NCI-H510A (cell line): ENCODE measurements at places on chromosomes 3 and 15.

GRCh38 chr3:184596886-184597575, 35.4 kb downstream of the EPHB3 start:
- DNase-seq, result no peak

- no peak for DNase-seq
These were observed 544.7 kb downstream of the MECOM start for GRCh38 chr3:169118666-169119370.

- DNase-seq, result no peak
These were observed 18.5 kb downstream of the ITPR1 start for GRCh38 chr3:4511491-4512262.

DNA sequence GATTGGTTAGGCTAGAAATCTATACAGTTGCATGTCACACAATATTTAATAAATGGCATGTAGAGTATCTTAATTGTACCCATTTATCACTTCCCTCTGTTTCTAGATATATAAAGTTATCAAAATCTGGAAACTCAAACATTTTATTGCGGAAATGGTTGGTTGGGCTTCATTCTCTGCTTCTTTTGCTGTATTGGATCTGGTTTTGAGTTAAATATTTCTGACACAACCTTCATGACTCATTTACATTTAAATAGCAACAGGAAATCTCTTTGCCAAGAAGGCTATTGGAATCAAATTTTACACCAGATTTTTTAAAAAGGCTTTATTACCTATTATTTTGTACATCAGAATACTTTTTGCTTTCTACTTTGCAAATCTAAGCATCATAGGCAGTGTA, 153.8 kb downstream of the EBLN2 start:
- DNase-seq, result no peak

DNA sequence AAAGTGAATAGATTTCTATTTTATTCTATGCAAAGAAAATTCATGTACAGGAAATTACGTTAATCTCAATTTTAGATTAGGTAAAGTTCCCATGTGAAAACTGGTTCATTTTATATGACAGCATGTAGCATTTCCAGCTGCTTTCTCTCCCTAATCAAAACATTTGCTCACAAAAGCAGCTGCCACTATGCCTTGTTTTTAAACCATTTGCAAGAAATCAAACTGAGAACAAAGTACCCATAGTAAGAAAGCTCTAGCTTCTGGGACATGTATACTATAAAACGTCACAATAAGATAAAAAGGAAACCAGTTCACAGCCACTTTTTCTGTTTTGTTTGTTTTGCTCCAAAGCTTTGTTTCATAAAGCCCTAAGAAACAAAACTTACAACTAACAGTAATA, 5.0 kb upstream of the CRYBG3 start:
- DNase-seq, result no peak

GRCh38 chr15:83955806-83956265, 279.7 kb upstream of the GOLGA6L4 start:
- DNase-seq, result no peak

- DNase-seq, result no peak
These were observed 24.2 kb downstream of the TLNRD1 start for GRCh38 chr15:81024936-81025335.

GRCh38 chr3:100947119-100947518, 46.1 kb downstream of the ABI3BP start:
- DNase-seq, result no peak

- DNase-seq, result no peak
These were observed 27.9 kb downstream of the MED12L start for GRCh38 chr3:151113343-151113742.

GRCh38 chr3:177642804-177643125, 445.5 kb upstream of the TBL1XR1 start:
- DNase-seq, result no peak

- DNase-seq, result no peak
These were observed 2.8 kb upstream of the CLDND1 start for GRCh38 chr3:98525494-98525893.

- DNase-seq, result no peak
These were observed 361.4 kb upstream of the TRIM42 start for GRCh38 chr3:140316466-140316865.

DNA sequence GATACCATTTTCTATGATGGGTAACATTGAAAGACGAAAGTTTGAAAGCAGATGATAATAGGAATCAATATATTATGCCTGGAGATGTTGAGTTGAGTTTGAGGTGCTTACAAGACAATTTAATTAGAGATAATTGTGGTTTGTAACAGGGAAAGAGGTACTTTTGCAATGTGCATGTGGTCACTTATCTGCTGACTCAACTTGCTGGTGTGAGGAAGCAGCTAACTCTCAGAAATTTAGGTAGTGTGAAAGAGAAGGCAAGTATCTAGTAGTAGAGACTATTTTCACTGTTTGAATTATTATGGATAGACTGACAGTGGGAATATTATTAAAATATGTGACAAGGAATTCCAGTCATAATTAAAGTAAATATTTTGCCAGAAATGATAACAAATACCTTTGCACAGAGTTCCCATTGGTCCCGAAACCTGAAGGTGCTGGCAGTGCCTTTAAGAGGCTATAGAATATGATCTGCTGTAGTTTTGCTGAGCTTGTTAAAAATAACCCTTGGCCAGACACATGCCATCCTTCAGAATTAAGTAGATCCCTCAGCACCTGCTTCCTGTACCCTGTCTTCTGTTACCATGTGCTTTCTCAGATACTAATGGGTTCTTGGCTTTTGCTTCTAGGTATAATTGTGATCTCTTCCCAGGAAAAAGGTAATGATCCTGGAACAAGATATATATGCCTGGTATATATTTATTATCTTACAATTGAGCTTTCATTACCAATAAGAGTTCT, 315.9 kb downstream of the BCHE start:
- DNase-seq, result no peak

DNA sequence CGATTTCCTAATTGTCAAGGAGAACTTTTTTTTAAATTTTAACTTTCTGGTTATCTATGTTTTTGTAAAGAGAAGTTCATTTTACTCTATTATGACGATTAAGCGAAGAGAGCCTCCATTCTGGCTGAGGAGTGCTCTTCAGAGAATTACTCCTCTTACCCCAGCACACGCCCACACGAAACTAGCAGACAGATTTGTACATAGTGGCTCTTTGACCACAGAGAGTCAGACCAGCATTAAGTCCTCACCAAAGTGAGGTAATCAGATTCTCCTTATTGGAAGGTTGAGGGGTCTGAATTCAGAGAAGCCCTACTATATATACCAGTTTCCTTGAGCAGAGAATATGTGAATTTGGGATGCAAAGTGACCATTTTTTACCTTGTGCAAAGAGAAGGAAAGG, 204.8 kb upstream of the TSC22D2 start:
- no peak for DNase-seq

- DNase-seq, result no peak
These were observed 306.4 kb upstream of the STT3B start for GRCh38 chr3:31226346-31226745.

- DNase-seq, result no peak
These were observed 778 bp downstream of the MTMR10 start for GRCh38 chr15:30990446-30991254.

DNA sequence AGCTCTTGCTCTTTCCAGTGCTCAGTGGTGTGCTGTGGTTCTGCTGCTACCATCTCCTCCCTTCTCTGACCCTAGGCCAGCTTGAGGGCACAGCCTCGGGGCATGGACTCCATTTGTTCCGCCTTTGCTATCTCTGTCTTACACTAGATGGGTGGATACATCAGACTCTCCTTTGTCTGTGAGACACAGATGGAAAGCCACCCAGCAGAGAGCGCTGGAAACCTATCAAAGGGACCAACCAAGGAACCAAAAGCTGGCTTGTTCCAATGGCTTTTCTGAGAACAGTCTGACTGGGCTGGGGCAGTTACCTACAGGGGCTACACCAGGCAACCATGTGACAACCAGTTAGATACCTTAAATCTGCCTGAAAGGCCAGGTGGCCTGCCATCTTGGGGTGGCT, 63.8 kb downstream of the NPTN start:
- no peak for DNase-seq

GRCh38 chr15:38263996-38264395, 11.4 kb downstream of the SPRED1 start:
- no peak for DNase-seq

GRCh38 chr3:107848351-107848915, 242.4 kb downstream of the CD47 start:
- no peak for DNase-seq

GRCh38 chr3:43606284-43606683, 15.5 kb downstream of the ANO10 start:
- DNase-seq, result no peak

DNA sequence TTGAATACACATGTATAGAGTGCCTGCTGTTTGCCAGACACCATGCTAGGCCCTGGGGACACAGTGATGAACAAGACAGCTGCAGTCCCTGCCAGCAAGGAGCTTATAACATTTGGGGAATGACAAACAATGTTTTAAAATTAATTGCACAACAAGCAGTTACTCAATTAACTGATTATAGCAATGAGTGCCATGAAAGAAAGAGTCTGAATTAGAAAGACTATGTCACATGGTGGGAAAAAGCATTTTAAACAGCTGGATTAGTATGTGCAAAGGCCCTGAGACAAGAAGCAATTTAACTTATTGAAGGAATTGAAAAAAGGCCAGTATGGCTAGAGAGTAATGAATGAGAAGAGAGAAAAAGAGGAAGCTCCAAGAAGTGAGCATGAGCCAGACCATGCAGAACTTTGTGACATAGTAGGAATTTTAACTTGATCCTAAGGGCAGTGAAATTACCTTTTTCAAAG, 64.5 kb upstream of the PLXNA1 start:
- DNase-seq, result no peak

DNA sequence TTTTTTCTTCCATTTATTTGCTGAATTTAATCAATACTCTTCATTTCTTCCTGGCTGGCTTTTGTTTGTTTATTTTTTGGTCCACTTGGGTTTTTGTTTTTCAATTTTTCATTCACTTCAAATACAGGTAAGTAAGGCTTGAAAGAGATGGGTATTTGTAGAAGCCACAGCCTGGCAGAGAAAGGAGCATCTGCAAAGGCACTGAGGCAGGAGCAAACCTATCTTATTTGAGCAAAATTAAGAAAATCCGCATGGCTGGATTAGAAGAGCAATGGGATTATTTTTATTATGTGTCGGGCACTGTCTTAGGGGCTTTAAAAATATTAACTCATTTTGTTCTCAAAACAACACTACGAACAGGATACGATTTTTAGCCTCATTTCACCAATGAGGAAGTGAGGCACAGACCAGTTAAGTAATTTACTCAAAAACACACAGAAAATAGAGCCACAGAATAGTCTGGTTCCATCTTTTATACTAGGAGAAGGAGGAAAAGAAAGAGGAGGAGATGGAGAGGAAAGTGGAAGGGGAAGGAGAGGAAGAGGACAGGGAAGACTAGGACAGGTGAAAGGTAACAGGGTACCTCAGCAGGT, 35.1 kb upstream of the CCDC80 start:
- no peak for DNase-seq

- DNase-seq, result no peak
These were observed 209.6 kb upstream of the PLSCR5 start for GRCh38 chr3:146814601-146815315.

DNA sequence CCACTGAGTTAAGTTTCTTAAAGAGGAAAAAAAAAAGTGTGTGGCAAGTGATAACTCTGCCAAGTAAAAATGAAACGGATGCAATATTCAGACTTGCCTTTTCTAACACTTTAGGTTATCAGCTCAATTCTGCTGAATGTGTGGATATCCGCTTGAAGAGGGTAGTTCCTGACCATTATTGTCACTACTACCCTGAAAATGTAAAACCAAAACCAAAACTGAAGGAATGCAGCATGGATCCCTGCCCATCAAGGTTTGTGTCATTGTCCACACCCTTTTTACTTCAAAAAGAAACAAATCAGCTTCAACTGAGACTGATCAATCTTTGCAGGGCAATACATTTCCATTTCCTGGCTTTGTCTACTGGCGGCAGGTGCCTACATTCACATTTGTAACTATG, 236.1 kb downstream of the ADAMTSL3 start:
- no peak for DNase-seq

DNA sequence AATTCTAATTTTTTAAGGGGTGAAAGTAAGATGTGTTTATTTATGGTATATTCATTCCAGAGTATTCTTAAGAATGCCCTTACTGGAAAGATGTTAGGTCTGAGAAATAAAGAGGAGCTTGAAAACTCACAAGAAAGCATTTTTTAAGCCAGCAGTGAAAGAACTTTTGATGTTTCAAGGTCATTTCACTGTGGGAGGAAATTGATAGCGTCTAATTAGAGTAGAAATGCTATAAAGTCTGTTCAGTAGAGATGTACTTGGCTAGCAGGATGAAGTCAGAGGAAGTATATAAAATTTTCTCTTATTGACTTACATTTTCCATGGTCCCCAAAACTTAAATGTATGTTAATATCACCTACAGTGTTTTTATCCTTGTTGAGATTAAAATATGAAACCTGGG, 354.6 kb downstream of the CNTN6 start:
- DNase-seq, result no peak

DNA sequence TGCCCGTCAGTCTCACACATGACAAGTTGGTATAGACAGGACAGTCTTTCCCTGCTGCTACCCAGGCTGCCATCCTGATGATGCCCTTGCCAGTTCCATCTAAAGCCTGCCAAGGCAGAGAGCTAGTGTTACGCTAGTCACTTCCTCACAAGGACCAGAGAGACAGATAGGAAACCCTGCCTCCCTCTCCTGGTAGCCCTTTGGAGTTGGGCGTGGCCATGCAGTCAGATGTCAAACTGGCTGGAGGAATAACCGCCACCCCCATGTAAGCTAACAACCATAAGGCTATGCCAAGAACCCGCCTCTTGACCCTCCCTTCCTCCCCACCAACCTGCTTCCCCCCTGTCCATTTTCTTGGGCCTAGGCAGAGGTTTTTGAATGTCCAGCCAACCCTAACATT, 2.8 kb downstream of the TMEM115 start:
- no peak for DNase-seq

- DNase-seq, result no peak
These were observed 208.9 kb upstream of the TPM1 start for GRCh38 chr15:62833646-62834045.

- DNase-seq, result no peak
These were observed 133.1 kb upstream of the CBLB start for GRCh38 chr3:106001923-106002322.

DNA sequence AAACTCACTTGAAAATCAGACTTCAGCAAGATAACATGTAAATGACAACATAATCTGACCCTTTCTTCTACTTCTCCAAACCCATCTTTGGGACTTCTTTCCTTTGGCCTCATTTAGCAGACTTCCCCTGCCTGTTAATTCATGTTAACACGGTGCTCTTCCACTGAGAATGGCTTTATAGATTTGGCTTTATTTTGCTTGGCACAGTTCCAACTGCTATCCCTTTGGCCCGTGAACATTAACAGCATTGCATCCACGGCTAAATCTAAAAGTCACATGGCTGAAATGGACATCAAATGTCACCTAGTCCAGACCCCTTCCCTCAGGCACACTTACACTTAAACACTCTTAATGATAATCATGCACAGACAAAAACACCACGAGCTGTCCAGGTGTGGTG, 3.8 kb downstream of the ZMAT3 start:
- DNase-seq, result no peak

DNA sequence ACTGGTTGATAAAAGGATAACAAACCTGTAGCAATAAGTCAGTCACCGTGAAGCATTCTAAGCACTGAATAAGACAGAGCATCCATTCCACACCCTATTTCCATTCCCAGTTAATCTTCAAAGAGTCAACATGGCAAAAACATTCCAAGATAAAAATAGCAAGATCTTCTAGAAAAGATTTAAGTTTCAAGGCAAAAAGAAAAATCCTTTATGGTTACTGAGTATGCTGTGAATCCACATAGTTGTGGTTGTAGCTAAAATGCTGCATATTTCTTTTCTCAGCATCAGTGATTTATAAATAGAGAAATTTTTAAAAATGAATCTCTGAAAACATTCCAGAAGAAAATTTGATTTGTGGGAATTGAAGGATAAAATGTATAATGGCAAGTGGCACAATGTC, 21.1 kb downstream of the GAP43 start:
- DNase-seq, result no peak
